ENCODE measurements at places on chromosomes 11 and 22. TPM values are rescaled to one million over a fixed set of nuclear protein-coding genes. Genes with fewer than 3 reads are reported as not detected.

CDC42BPG gene
- 12.7 TPM for total RNA-seq

OR4D5 gene
- not detected for total RNA-seq

ALG12 gene
- 17.2 TPM for total RNA-seq

APOA4 gene
- total RNA-seq, result not detected

CSNK1E gene
- total RNA-seq, result 149 TPM

ACCS gene
- total RNA-seq, result 31.9 TPM

VWCE gene
- total RNA-seq, result 0.82 TPM

C11orf87 gene
- total RNA-seq, result not detected

HSPB2 gene
- not detected for total RNA-seq

SEPTIN5 gene
- total RNA-seq, result 0.52 TPM

PRR5L gene
- total RNA-seq, result 303 TPM

GRCh38 chr11:72157131-72157530 lies 21.6 kb downstream of the FOLR3 start:
- DNase-seq, result no peak

- no peak for DNase-seq
Measured at GRCh38 chr11:2794968-2795322, 90.6 kb downstream of the CDKN1C start.

DNA sequence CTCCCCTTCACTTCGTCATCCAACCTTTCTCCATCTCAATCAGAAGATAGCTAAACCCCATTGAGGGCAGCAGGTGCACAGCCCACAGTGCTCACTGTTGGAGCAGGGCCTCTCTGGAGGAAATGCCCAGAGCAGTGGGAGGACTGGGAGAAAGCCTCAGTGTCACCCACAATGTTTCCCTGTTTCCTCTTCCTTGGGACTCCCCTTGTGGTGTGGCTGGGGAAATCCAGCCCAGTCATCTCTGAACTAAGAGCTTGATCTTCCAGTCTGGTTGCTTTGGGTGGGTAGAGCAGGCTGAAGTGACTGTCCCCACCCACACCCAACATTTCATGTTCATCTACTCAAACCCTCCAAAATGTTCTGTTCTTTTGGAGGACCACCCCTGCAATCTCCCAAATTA lies 29.8 kb upstream of the EED start:
- DNase-seq, result peak; percentile 37

- DNase-seq, result no peak
Measured at GRCh38 chr11:10481560-10482349, 26.7 kb downstream of the AMPD3 start.

DNA sequence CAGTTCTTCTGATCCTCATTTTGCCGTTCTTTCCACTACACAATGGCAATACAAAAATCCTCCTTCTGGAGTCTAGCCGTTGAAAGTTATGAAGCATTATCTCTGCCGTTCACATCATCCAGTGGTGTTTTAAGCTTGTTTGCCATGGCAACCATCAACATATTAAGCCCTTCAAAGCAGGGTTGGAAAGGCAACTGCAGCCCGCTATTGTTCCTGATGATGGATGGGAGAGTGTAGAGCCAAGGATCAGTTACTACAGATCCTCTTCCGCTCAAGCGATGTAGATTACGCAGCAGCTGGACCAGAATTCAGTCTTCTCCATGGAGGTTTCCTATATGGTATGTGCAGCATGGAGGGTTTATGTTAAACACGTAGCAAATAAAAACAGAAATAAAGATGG lies 352.7 kb downstream of the NTM start:
- no peak for DNase-seq

- DNase-seq, result no peak
Measured at GRCh38 chr11:13238879-13239514, 38.6 kb upstream of the BMAL1 start.

GRCh38 chr22:25383278-25383820 lies 163.9 kb downstream of the CRYBB2 start:
- DNase-seq, result no peak

GRCh38 chr11:47376525-47377371 lies 1.6 kb downstream of the SPI1 start:
- no peak for DNase-seq

- DNase-seq, result no peak
Measured at GRCh38 chr11:17552041-17552355, 4.9 kb downstream of the OTOG start.

GRCh38 chr11:96287822-96288439 lies 55.1 kb downstream of the MAML2 start:
- no peak for DNase-seq

DNA sequence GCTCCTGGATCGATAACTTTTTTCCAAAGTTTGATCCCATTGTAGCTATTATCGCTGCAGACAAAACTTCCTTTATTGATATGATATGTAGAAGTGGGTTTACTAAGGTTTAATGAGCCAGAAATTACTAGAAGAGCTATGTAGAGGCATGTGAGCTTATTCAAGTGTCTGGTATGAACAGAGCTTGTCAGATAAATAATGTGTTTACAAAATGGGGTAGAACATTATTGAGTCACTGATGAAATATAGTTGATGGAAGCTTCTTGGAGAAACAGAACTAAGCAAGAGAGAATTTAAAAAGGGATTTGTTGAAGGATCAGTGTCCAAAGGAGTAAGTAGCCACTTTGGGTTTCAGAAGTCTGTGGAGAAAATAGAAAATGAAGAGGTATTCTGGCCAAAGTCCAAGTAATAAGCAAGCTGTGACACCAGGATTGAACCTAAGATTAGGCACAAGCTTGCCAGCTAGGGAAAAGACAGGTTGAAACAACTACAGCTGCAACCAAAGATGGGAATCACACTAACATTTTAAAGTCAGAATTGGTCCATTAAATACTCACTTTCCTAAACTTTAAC lies 104.3 kb downstream of the MAML2 start:
- DNase-seq, result no peak

DNA sequence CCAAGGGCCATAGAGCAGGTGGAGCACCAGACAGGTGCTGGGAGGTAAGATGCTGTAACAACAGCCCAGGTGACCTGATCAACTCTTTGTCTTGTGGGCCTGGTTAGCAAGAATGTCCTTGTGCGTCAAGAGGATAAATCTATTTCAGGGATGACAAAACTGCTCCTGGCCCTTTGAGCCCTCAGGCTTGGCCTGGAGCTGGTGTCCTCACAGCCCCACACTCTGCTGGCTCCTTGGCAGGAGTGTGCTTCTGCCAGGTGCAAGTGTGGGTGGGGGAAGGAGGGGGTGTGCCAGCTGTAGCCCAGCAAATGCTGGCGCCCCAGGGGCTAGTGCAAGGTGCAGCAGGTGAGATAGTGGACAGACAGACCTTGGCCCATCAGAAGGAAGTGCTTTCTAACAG lies 19.5 kb downstream of the AMPD3 start:
- DNase-seq, result no peak

- peak; percentile 53 for DNase-seq
Measured at GRCh38 chr11:130070109-130070845, 583 bp downstream of the APLP2 start.

DNA sequence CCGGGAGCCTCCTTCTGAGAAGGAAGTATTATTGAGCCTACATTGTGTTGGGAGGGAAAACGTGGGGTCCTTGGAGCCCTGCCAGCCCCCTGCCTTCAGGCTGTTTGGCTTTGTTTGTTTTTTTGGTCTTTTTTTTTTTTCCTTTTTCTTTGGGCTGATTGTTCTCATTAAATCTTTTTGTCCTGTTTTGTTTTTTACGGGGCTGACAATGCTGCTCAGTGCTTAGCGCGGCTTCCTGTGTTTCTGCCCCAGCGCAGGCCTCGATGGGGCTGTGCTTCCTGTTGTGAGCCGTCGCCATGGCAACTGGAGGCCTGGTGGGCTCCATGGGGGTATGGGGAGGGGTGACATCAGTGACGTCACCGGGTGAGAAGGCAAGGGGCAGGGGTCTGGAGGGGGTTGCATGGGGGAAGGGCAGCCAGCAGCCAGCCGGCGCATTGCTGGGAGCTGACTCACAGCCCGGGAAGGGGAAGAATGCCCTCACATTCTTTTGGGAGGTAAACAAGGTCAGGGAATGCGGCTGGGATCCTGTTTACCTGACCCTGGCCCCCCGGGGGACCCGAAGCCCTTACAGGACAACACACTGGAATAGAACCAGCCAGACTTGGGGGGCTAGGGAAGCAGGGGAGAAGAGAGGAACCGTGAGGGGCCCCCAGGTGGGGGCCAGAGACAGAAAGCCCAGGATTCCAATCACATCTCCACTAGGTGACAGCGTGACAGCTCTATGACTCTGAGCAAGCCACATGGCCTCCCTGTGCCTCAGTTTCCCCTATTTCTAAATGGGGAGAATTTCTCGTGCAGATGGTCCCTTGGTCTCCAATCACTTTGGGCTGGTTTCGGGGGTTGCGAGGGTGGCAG lies 22.2 kb upstream of the CBX7 start:
- peak; percentile 90 for DNase-seq

- DNase-seq, result peak; percentile 57
Measured at GRCh38 chr11:72585762-72586311, 88.4 kb downstream of the PDE2A start.

GRCh38 chr11:30697032-30697431 lies 110.9 kb upstream of the MPPED2 start:
- DNase-seq, result no peak

- DNase-seq, result no peak
Measured at GRCh38 chr11:132114185-132114584, 743.8 kb downstream of the NTM start.

GRCh38 chr11:122910775-122911174 lies 28.2 kb downstream of the JHY start:
- DNase-seq, result peak; percentile 19

DNA sequence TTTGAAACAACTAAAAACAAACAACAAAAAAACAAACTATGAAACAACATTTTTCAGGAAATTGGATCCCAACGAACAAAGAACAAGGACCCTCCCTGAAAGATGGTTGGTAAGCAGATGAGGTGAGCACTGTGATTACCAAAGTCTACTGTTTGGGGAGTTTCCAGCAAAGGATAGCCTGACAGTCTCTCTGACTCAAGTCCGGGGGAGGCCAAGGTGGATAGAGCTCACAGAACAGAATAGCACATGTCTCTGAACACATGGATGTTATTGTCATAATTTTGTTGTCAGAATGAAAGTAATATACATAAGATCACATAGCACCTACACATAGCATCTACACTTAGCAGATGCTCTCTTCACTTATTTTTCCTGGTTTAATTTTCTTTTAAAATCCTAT lies 501.3 kb upstream of the TENM4 start:
- DNase-seq, result no peak

GRCh38 chr11:64152841-64153691 lies 12.8 kb downstream of the MACROD1 start:
- peak; percentile 72 for DNase-seq

DNA sequence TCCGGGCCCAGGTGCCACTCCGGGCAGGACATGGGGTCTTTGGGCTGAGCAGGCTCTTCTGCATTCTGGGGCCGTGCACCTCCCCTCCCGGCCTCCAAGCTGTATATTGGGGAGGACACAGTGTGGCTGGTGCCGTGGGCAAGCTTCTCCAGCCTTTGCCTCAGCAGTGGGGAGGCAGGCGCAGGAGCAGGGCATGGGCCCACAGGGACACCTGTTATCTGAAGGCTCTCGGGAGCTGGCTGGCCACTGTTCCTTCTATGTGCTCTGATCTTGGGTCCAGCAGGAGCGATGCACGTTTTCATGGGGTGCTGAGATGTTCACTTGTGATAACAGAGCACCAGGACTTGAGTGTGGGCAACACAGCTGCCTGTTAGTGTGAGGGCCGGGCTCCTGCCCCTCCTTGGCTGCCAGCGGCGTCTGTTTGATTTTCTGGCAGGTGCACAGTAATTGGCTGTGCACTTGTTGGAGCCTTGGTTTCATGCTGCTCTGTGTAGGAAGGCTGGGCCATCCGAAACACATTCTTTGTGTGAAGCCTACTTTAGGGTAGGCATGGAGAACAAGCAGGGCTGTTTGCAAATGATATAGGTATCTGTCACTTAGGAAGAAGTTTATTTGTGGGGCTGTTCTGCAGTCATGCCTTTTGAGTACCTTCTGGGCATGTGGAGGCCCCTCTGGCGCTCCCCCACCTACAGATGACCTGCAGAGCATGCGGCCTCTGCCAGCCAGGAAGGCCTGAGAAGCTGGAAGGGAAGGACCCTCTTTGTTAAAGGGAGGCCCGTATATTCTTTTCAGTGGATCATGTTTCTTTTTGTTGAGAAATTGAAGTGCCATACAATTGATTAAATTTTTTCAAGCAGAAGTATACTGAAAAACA lies 201.5 kb downstream of the TBC1D22A start:
- no peak for DNase-seq

- DNase-seq, result no peak
Measured at GRCh38 chr22:35276019-35276418, 18.7 kb downstream of the HMGXB4 start.
